ENCODE measurements at places on chromosomes 16 and 17.

DNA sequence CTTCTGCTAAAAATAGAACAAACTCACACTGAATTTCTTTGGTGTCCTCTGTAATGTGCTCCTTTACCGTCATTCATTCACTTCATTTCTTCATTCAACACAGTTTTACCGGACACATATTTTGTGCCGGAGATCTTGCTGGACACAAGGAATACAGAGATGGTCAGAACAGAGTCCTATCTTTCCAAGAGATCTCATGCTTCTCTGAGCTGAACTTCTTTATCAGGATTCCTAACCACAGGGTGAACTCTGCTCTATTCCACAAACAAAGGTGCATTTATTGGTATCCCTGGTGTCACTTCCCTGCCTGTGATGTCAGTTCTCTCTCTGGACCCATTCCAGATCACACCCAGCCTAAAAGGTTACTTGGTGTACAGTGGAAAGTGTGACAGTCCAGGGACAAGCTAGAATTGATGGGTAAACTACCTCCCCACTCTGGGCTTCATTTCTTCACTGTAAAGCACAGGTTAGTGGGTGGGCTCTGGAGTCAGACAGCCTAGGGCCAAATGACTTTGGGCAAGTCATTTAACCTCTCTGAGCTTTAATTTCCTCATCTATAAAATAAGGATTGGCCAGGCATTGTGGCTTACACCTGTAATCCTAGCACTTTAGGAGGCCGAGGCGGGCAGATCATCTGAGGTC, 4.2 kb downstream of the IFI35 start:
- DNase-seq, result no peak

- DNase-seq, result no peak
These were observed 85.5 kb upstream of the HNF1B start for GRCh38 chr17:37830151-37830993.

GRCh38 chr17:8314797-8315763, 5.0 kb downstream of the ARHGEF15 start:
- DNase-seq, result no peak

DNA sequence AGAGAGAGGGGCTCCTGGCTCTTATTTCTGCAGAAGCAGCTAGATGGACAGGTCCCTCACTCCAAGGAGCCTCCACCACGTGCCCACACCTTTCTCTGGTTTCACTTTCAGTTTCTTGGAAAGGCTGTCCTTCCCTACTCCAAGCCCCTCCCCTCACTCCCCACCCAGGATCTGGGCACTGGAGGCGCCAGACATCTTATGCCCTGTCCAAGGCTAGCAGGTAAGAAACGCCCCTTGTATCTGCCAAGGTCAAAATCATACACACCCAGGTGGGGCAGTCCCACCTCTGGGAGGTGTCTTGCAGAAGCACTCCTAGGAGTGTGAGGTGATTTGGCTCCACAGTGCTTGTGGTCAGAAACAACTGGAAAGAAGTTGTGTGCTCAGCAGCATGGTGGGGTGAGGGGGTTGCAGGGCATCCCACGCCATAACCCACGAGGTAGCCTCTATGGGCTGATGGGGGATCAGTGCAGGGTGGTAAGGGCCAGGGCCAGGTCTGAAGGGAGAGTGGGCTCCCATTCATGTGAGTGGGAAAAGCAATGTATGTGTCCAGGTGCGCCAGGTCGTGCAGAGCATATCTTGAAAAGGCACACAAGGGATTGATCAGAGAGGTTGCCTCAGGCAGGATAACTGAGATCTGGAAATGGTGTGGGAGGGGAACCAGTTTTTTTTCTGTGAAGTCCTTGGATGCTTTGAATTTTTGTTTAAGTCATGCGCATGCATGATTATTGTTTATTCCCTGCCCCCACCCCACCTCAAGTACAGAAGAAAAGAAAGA, 31.8 kb upstream of the PRM1 start:
- peak; percentile 63 for DNase-seq

All from activated CD8-positive, alpha-beta T cell treated with anti-CD3 and anti-CD28 coated beads, Interleukin-2, amount 10 ng/mL, durations not matched to agents 7 days and 5 days (primary cell).